NCI-H1694 (cell line): ENCODE measurements at places on chromosomes 5 and 9.

- DNase-seq, result peak; percentile 56
Measured at GRCh38 chr5:163408311-163408923, 29.0 kb upstream of the CCNG1 start.

GRCh38 chr5:15425766-15426165, 74.2 kb upstream of the FBXL7 start:
- no peak for DNase-seq

- DNase-seq, result no peak
Measured at GRCh38 chr5:173016598-173017046, 33.1 kb downstream of the ATP6V0E1 start.

DNA sequence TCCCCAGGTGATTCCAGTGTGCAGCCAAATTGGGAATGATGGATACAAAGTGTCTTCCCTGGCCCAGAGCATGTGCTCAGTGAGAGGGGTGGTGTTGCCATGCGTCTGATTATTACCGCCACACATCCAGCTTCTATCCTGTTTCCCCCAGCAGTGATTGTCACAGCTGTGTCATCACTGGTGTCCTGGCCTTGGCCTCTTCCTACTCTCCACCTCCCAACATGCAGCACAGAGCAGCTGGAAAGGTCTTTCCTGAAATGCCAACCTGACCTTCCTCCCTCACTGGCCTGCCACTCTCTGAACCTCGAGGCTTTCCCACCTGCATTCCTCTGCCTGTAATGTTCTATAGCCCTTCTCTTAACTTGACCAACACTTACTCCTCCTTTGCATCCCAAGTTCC, 60.0 kb downstream of the TMOD1 start:
- no peak for DNase-seq

- DNase-seq, result peak; percentile 68
Measured at GRCh38 chr5:123610665-123611405, 98.9 kb downstream of the CSNK1G3 start.

DNA sequence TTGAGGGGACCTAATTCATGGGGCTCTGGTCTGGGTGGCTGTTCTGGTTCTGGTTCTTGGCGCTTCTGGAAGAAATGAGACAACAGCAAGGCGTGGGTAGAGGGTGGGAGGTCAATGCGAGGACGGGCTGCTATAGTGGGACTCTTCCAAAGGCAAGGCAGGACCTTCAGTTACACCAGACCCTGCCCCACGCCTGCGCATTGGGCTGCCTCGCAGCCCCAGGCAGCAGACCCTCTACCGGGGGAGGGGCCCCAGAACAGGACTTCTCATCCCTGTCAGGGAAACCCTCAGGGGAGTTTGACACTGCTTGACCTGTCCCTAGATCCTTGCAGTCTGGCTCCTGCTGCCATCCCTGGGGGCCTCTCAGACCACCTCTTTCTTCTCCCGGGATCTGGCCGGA, 18.5 kb downstream of the CCDC69 start:
- DNase-seq, result no peak

DNA sequence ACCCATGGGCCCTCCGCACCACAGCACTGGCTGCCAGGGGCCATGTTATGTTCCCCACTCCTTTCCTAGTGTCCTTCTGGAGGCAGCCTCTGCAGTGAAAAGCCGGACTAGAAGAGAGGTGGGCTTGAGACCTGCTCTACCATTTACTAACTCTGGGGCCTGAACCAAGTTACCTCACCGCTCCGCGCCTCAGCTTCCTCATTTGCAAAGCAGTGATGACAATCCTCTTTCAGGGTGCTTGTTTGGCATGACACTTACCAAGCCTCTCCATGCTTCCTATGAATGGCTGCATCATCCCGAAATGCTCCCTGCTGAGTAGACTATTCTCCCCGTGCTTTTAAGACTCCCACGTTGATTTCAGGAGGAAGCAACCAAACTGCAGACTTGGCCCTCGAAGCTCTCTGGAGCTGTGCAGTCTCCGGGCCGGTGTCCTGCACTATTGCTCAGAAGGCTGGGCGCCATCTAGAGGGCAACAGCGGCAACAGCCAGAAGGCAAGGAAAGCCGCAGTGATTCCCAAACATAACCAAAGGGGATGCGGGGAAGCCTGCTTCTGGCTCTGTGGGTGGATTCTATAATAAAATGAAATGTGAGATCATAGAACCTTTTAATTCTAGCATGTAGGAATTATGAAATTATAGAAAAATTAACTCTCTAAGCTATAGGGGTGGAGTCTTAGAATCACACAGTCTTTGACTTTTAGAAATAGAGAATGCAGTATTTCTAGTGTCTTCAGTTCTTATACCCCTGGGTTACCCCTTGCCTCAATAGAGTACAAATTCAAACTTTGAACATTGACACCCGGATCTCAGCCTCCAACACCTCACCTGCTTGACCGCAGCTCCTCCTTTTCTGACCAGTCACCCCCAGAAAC, 599.8 kb upstream of the BRINP1 start:
- DNase-seq, result peak; percentile 50

DNA sequence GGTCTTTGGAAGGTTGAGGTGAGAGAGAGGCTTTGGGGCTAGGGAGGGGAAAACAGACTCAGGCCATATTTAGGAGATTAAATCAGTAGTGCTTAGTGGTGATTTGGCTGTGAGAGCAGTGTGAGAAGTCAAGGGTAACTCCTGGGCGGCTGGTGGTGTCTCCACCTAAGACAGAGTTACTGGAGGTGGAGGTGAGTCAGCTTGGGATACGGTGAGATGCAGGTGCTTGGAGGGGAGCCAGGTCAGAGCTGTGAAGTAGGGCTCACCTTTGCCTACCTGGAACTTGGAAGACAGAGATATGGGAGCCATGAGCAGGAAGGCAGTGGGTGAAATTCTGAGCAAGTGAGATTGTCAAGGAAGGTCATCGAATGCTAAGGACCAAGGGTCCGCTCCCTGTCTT, 24.5 kb downstream of the RGS3 start:
- DNase-seq, result no peak

DNA sequence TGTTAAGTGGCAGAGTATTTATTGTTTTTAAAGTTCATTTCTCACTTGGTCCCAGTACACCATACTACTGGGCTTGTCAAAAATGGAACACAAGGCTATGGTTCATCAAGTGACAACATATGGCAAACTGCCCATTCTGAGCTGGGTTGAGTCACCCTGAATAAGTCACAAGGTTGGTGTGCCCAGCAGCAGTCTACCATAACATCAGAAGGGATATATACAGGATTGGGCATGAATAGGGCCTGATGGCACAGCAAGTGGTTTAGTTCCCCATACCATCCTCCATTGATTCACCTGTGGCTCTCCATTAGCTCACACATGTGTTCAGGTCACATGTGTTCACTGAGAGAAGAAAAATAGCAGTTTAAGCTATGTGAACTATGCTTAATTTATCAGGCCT, 249.8 kb upstream of the PRDM9 start:
- DNase-seq, result no peak

GRCh38 chr9:10041726-10042229, 571.0 kb downstream of the PTPRD start:
- DNase-seq, result no peak

DNA sequence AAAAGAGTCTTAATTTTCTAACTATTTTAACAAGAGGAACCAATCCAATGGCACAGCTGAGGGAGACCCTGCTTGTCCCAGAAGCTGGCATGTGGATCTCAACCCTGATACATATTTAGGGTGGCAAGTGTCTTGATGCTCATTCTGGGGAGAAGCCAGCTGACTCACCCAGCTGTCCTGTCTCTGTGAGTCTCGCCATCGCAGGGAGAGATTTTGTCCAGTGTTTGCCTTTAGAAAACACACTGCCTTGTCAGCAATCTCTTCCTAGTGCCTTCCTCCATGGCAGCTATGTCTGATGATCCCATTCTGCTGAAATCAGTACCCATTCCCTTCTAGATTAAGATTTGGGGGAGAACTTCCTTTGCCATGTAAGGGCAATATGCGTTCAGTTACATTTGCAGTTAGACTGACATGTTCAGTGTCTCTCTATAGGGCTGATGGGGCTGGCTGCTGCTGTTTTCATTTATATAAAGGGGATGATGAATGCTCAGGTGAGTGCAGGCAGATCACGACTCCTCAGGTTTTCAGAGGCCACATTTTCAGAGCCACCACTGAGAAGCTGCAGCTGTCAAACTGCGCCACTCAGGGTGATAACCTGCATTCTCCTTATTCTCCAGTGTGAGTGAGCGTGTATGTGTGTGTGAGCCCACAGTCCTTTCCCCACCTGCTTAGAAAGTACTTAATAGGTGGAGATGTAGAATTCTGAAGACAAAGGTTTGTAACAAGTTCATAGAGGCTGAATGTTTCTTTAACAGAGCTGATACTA, 217.0 kb downstream of the GAS1 start:
- DNase-seq, result no peak

GRCh38 chr5:77419644-77420582, 72.2 kb downstream of the WDR41 start:
- no peak for DNase-seq

GRCh38 chr5:32542216-32543059, 42.9 kb upstream of the SUB1 start:
- no peak for DNase-seq

DNA sequence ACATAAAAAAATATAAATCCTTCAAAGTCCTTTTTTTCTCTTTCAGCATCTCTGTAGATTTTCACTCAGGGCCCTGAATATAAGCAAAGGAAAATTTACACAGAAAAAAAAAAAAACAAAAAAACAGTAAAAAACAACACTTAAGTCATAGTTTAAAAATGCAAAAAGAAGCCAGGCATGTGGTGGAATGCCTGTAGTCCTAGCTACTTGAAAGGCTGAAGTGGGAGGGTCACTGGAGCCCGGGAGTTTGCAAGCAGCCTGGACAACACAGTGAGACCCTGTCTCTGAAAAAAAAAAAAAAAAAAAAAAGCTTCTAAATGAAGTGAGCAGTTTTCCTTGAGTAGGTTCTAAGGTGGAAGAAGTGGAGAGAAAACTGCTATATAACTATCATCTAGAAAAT, 55.0 kb upstream of the BNC2 start:
- no peak for DNase-seq

GRCh38 chr5:57453728-57454127, 28.9 kb downstream of the ACTBL2 start:
- DNase-seq, result no peak
